ENCODE measurements at places on chromosomes 5 and 9. TPM values are rescaled to one million over a fixed set of nuclear protein-coding genes. Genes with fewer than 3 reads are reported as not detected.

PCDH1 gene
- 9.8 TPM for total RNA-seq

NAIF1 gene
- total RNA-seq = 4.6 TPM

- H3K27me3 ChIP-seq = no peaks in the 10 kb centered on the region
- H3K4me3 ChIP-seq = no peak overlapping the region
- H3K4me1 ChIP-seq = no peaks in the 10 kb centered on the region
- no peaks in the 10 kb centered on the region for H3K36me3 ChIP-seq
Measured at GRCh38 chr9:124666642-124667041, 104.5 kb downstream of the NR6A1 start.

HAVCR1 gene
- total RNA-seq = 0.17 TPM

- H3K4me1 ChIP-seq = peaks cover 3% of the 10 kb centered on the region
- DNase-seq = no peak
- no peaks in the 10 kb centered on the region for H3K27me3 ChIP-seq
- no peaks in the 10 kb centered on the region for H3K36me3 ChIP-seq
- H3K4me3 ChIP-seq = no peak overlapping the region
- H3K27ac ChIP-seq = peak overlapping the region; percentile 39
Measured at GRCh38 chr9:130172858-130173665, 858 bp downstream of the NCS1 start.

DNA sequence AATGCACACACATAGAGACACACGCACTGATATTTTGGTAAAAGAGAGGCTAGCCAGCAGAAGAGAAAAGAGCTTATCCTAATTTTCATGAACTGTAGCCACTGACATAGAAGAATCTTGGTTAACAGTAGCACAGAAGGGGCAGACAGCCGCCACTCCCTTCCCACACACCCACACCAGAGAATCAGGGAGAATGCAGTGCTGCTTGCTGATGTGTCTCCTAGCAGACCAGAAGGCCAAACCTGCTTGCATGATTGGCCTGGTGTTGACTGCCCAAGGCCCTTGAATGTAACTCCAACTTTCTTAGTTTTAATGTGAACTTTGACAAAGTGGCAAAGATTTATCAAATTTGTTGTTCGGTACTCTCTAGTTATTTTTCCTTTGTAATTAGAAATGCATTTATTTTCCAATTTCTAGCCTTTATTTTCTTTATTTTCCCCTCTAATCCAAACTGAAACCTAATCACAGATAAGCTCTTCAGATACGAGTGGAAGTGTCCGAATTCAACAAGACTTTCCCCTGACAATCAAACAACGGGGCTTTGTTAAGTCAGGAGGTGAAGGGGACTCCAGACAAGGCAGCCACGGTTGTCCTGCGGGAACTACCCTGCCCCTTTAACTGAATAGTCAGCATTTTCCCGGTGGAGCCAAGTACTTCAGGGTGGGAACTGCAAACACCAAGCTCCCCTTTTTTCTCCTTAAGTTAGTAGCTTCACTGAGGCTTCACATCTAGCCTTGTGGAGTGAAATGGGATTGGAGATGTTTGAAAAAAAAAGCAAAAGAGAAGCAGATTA lies 81.9 kb upstream of the CTSL start:
- DNase-seq = no peak
- peaks cover 44% of the 10 kb centered on the region for H3K4me1 ChIP-seq
- peaks cover 6% of the 10 kb centered on the region for H3K36me3 ChIP-seq
- H3K27me3 ChIP-seq = no peaks in the 10 kb centered on the region
- H3K27ac ChIP-seq = peak overlapping the region; percentile 42
